ENCODE measurements at places on chromosomes 5 and 9. TPM values are rescaled to one million over a fixed set of nuclear protein-coding genes. Genes with fewer than 3 reads are reported as not detected.

DNA sequence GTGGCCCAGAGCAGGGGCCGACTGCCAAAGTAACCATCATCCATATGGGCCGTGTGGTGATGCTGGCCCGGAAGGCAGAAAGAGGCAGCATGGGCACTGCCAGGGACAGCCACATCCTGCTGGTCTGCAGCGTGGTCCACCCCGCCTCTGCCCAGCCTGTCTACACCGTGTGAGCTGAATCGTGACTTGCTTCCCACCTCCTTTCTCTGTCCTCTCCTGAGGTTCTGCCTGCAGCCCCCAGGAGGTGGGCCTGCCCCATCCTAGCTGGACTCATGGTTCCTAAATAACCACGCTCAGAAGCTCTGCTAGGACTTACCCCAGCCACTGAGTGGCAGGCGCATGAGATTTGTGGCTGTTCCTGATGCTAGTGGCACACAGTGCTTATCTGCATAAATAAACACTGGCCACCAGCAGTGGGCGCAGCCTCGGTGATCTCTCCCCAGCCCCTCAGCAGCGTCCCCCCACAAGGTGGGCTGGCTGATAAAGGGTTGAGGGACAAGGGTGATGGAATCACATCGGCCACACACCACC lies 22.6 kb upstream of the SUSD3 start:
- DNase-seq = no peak

DNA sequence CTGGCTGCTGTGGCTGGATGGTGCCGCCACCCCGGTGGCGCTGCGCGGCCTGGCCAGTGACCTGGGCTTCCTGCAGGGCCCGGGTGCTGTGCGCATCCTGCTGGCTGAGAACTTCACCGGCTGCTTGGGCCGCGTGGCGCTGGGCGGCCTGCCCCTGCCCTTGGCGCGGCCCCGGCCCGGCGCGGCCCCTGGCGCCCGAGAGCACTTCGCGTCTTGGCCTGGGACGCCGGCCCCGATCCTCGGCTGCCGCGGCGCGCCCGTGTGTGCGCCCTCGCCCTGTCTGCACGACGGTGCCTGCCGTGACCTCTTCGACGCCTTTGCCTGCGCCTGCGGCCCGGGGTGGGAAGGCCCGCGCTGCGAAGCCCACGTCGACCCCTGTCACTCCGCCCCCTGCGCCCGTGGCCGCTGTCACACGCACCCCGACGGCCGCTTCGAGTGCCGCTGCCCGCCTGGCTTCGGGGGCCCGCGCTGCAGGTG lies 17.5 kb downstream of the CRB2 start:
- DNase-seq = no peak

- DNase-seq = no peak
Measured at GRCh38 chr9:116383936-116384335, 230.3 kb downstream of the PAPPA start.

Gene NDOR1
- 10.5 TPM for polyA plus RNA-seq

DNA sequence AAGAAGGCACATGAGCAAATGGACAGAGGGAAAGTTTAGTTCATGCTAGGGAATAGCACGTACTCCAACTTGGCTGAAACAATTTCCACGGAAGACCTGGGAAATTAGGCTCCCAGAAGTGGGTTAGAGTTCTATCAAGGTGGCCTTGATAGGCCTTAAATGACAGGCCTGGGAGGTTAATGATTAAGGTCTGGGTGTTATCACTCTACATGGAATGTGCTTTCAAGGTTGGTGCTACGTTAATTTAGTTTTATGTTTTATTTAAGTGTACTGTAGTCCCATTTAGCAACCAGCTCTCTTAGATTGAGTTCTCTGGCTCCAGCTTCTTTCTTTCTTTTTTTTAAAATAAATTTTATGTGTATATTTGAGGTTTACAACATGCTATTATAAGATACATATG lies 121.4 kb upstream of the MEF2C start:
- DNase-seq = no peak

Gene CBY3
- polyA plus RNA-seq = 0.61 TPM

Measured in hindlimb muscle (tissue), 1 donor.